GM13977 (cell line): ENCODE measurements at places on chromosomes 2 and 18.

DNA sequence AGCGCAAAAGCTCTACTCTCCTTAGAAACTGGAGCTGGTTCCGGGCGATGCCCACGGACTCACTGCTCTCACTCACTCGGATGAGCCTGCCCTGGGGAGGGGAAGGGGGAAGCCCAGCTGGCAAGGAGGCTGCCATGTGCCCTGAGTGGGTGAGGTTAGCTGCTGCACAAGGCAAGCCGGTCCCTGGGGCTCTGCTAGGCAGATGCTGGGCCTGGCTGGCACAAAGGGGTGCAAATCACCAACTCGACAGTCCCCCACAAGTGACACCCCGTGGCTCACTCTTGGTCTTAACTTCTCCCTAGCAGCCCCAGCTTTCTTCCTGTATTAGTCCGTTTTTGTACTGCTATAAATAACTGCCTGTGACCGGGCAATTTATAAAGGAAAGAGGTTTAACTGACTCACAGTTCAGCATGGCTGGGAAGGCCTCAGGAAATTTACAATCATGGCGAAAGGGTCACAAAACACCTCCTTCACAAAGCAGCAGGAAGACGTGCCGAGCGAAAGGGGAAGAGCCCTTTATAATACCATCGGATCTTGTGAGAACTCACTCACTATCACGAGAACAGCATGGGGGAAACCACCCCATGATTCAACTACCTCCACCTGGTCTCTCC lies 33.2 kb downstream of the ADCY3 start:
- DNase-seq: no peak

DNA sequence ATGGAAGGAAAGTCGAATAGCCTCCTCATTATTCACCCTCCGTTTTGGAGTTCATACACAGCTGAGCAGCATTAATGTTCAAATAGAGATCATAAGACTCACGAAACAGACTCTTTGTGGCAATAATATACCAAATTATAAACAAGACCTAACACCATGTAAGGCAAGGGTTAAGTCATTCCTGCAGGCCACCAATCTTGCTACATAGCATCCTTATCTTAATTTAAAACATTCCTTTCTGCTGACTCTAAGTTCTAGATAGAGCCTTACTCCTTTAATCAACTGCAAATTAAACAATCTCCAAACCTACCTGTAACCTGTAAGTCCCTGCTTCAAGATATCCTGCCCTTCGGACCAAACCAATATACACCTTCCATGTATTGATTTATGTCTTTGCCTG lies 178.0 kb downstream of the PDE11A start:
- no peak for DNase-seq

DNA sequence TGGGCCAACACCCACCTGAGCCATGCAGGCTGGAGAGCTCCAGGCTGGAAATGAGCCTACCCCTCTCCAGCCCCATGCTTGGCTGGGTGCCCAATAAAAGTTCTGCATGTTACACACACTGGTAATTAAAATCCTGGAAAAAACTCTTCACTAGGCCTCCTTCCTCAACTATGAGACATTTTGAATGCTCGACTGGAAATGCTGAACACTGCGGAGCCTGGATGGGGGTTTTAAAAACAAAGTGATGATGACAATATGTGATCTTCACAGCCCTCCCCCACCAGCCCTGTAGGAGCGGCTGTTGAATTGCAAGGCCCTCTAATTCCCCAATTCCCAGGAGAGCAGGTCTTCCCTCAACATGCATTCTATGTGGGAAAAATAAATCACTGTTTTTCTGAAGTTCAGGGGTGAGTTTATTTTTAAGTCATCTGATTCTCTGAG lies 179.2 kb downstream of the TTC32 start:
- no peak for DNase-seq

GRCh38 chr2:206840999-206841398 lies 75.6 kb downstream of the FASTKD2 start:
- DNase-seq: no peak

DNA sequence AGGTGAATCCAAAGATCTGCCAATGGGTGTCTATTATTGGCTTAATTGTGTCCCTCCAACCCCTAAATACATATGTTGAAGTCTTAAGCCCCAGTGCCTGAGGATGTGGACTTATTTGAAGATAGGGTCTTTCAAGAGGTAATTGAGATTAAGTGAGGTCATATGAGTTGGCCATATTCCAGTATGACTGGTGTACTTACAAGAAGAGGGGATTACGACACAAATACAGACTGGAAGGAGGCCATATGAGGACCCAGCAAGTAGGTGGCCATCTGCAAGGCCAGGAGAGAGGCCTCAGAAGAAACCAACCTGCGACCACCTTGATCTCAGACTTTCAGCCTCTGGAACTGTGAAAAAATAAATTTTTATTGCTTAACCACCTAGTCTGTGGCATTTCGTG lies 121.1 kb upstream of the FN1 start:
- no peak for DNase-seq

- no peak for DNase-seq
Measured at GRCh38 chr18:70072678-70073077, 125.0 kb upstream of the CD226 start.

- no peak for DNase-seq
Measured at GRCh38 chr2:217954971-217955740, 47.6 kb downstream of the TNS1 start.

- no peak for DNase-seq
Measured at GRCh38 chr2:8412586-8412985, 269.3 kb upstream of the ID2 start.

- DNase-seq: no peak
Measured at GRCh38 chr18:46070815-46071652, 1.0 kb downstream of the PSTPIP2 start.

GRCh38 chr2:200310545-200310971 lies 4.1 kb downstream of the SPATS2L start:
- DNase-seq: no peak

DNA sequence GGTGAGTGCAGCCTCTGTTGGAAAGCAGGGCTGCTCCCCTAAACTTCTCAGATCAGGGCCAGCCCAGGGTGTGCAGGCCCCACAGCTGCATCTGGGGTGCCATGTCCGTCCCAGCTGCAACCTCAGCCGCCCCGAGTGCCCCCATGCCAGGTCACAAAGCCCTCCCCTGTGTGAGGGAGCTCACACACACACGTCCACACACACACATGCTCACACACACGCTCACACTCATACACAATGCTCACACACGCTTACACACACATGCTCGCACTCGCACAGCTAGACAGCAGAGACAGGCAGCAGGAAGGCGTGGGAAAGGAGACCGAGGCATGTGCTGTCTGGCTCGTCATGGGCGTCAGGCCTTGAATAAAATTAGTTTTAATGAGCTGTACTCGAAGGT lies 55.4 kb downstream of the ADI1 start:
- no peak for DNase-seq

DNA sequence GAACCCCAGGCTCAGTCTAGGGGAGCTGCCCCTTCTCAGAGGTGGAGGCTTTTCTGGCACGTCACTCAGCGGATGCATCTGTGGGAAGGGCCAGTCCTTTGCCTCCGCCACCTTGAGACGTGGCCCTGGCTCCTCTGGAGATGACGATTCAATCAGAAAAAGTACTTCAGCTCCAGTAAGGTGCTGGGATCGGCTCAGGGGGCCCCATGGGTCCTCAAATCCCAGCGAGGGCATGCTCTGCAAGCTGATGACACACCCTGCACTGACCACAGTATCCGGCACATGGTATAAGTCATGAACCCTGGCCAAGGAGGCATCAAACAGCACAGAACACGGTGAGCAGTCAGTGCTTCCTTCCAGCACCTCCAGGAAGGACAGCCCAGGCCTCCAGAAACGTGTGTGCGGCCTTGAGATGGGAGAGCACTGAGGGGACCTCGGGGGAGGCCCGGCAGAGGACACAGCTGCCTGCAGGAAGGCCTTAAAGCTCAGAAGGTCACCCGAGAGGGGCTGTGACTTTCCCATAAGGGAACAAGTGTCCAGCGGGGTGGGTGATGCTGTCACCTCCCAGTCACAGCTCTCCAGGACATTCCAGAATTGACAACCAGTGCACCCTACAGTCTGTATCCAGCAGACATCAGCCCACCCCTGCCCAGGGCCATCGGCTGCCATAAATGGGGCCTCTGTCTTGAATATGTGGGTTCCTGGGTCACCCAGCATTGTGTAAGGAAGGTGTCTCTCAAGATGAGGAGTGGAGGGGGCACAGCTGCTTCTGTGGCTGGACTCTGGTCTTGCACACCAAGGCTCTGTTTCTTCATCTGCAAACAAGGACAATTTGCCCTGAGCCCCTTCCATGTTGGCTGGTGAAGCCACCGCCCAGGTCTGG lies 205.8 kb downstream of the NDUFA10 start:
- DNase-seq: no peak

- peak; percentile 82 for DNase-seq
Measured at GRCh38 chr18:50726960-50727589, 92.7 kb downstream of the MRO start.

- DNase-seq: peak; percentile 7
Measured at GRCh38 chr2:198657512-198658121, 800.1 kb downstream of the SATB2 start.

- DNase-seq: no peak
Measured at GRCh38 chr2:47272905-47273758, 118.0 kb upstream of the STPG4 start.

- no peak for DNase-seq
Measured at GRCh38 chr2:47299555-47299954, 103.4 kb upstream of the MSH2 start.

DNA sequence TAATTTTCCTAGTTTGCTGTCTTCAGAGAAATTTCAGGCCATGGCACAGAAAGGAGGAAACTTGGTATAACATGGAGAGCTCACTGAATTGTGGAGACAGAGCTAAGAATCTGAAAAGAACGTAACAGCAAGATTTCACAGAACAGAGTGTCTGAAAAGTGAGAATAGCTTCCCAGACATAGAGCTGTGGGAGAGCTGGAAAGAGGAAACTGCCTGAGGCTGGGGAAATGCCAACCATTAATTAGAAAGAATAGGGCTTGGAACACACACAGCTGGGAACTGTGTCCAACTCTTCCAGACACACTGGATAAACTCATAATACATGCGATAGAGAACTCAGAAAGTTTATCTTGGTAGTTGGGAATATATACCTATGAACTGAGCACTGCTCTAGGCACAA lies 51.6 kb upstream of the KYNU start:
- no peak for DNase-seq

DNA sequence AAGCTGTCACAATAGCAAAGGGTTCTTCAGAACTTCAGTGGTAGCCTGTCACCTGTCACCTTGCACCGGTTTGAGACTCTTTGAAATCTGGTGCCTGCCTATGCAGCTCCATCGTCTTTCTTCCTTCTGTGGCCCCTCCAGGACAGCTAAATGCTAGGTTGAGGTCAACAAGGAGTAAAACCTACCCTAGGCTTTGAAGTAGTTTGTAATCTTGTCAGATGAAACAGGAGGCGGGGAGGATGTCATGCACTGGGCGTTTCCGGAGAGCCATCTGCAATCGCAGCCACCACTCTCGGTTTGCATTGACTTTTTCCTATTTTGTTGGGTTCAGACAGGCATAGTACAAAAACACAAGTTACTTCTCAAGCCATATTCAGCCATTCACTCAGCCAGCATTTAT lies 116.7 kb downstream of the LPIN1 start:
- peak; percentile 51 for DNase-seq

- no peak for DNase-seq
Measured at GRCh38 chr2:47618272-47618552, 164.7 kb upstream of the MSH6 start.

DNA sequence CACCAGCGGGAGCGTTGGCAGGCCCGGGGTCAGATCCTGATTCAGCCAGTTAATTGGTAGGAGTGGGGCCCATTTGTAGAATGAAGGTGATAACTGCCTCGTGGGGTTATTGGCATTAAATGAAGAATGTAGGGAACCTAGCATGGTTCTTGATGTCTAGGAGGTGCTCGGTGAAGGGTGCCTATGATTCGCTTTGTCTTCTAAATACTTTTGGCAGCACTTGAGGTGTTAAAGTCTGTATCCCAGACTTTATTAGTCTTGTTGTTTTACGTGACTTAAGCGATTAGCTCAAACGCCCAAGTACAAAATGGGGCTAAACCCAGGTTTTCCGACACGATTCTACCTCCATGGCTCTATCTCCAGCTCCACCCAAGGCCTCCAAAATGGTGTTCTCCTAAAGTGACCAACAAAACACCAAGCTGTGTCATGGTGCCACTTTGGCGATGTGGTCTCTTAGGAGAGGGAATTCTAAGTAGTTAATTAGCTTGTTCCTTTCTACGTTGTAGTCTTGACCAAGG lies 980 bp upstream of the PPP4R1 start:
- no peak for DNase-seq

GRCh38 chr2:42164046-42164445 lies 5.1 kb upstream of the EML4 start:
- DNase-seq: no peak

DNA sequence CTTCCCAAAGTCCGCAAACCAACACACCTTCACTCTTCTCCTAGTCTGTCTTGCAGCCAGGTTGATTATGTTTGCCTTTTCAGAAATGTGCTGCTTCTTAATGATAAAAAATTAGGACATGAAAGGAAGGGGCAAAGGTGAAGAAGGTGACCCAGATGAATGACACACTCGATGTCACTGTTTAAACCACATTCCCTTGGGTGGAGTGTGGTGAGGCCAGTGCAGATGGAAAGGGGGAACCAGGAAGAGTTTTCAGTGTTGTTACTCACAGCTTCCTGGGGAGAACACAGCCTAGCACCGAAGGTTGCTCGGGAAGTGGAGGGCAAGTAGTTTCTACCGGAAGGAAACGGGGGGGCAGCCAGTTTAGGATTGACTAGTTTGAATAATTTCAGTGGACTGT lies 57.2 kb upstream of the BOD1L2 start:
- DNase-seq: no peak

DNA sequence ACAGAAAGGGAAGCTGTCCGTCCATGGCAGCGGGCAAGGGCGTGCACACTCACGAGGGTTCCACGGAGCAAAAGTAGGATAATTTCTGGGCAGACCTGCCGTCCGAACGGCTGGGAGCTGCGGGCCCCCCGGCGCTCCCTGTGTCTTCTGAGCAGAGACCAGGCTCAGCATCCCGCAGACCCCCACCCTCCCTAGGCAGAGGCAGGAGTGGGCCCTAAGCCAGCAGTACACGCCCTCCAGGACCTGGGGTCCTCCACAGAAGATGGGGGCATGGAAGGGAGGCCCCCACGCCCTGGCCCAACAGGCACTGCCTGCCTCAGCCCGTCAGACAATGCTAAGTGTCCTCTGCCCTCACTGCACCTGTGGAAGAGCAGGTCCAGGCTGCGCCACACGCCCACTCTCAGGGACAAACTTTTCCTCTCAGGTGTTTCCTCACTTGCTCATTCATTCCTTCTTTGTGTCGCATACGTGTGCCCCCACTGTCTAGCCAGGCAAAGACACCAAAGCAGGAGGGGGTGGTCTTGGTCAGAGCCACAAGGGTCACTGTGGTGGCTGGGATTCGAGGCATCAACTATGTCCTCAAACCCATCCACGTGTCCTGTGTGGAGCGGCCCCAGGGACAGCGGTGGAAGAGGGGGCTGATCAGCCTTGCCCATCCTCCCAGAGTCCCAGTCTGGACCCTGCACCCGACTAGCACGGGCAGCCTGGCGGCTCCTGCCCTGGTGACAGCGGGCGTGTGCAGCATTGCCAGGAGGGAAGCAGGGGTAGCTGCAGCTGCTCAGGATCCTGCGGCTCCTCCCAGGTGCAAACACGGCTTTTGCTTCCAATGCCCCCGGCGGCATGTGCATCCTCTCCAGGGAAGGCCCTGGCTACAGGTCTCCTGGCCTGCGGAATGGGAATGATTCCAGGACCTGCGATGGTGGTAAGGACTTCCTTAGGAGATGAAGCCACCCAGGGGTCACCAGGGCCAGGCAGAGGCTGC lies 2.4 kb upstream of the GPC1 start:
- no peak for DNase-seq
